ENCODE measurements at places on chromosomes 12 and 14.

- peak; percentile 81 for DNase-seq
Measured at GRCh38 chr12:124392667-124393413, 97.9 kb downstream of the RFLNA start.

DNA sequence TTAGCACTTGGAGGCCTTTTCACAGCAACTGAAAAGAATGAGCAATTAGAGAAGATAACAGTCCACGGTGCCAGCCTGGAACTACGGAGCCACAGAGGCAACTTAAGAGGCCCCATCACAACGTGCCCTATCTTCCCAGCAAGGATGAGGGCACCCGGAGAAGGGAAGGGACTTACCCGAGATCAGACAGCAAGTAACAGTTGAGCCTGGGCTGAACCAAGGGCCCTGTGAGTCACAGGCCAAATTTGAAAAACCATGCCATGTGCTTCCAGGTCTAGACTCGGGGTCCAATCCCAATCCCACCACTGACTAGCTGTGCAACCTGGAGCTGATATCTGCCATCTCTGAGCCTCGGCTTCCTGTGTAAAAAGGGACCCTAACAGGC, 42.2 kb downstream of the PITPNM2 start:
- DNase-seq, result no peak

DNA sequence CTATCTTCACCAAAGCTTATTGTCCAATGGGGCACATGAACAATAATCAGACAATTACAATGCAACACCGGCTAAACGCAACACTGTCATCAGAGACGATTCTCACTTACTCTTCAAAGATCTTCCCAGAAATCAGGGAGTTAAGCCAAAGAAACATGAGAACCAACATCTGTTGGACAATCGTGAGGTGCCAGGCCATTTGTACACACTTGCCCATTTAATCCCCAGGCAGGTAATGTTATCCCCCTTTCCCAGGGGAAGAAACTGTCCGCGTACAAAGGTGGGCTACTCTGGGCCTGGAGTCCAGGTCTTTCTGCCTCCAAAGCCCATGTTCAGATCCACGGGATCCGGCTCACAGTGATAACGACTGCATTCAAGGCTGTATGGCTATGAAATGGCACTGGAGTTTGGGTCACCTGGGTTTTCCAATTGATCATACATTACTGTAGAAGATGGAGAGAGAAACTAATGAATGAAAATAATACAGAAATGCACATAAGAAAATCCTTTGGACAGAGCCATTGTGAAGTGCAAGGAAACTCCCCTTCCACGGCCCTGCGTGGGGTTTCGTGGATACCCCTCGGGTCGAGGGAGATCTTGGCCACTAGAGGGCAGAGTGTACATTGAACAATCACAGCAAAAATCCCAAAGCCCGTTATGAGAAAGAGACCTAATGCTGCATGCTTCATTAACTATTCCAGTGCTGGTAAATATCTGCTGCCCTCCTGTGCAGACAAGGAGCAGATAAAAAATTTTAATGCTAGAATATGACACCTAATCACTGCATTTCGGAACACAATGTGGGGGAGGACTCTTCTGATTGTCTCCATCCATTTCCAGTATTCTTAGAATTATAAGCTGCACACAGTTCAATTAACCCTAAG, 111.4 kb downstream of the EGLN3 start:
- DNase-seq, result peak; percentile 67

- peak; percentile 49 for DNase-seq
Measured at GRCh38 chr12:71840231-71840847, 780 bp downstream of the TBC1D15 start.

DNA sequence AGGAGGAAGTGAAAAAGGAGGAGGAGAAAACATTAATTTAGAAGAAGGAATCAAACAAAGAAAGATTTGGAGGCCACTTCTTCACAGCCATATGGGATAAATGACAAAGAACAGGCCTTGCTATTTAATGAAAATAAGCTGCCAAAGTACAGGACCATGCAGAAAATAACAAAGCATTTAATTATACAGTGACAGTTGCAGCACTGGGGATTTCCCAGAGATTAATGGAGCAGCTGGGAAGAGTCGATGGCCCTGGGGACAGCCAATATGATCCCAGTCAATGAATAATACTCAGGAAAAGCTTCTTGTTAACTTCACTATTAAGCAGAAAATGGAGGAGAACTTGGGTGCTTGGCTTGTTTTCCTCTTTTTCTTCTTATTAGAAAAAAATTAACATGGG, 34.6 kb downstream of the RERG start:
- DNase-seq, result no peak

DNA sequence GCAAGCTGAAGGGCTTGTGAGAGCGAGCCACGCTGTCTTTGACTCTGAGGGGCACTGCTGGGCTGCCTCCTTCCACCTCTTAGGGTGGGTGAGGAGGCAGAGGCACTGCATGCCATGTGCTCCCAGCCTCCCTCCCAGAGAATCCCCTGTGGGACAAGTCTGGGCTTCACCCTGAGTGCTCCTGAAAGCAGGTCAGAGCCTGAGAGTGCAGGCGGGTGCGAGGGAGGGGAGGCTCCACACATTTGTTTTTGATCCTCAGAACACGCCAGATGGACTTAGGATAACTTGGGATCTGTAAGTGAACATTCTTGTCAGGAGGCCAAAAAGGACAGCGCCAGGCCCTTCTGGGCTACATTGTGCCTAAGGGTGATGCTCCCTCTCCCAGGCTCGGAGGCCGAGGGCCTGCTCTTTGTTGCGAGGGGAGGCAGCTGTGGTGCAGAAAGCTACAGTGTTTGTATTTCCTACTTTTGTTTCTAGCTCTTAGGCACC, 155.4 kb downstream of the TMX1 start:
- DNase-seq, result peak; percentile 57

DNA sequence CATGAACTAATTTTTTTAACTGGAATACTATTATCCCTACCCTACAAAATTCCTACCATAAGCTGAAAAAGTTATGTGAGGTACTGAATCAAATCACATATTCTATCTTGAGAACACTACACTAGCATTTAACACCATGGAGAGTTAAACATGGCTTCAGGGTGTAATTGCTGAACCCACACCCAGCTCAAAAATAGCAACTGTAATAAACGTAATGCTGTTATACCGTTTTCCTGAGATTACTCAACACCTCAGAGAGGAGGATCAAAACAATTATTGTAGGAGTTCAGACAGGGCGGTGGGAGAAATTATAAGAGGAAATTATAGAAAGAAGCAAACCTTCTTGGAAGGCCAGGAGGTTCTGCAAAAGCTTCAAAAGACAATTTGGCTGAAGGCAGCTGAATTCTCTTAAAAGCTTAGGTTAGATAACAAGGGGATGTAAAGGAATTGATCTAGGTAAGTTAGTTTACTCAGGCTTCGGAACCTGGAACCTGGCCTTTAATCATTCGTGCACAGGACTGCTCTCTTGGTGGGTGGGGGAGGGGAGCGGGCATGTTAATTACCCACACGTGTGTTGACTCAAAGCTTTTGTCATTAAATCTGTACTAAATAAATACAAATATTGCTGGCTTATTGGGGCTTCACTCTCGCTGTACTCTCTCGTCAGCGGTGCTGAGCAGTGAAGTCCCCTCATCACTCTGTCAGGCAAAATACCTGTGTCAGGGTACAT, 12.1 kb upstream of the IPO8 start:
- DNase-seq, result no peak

DNA sequence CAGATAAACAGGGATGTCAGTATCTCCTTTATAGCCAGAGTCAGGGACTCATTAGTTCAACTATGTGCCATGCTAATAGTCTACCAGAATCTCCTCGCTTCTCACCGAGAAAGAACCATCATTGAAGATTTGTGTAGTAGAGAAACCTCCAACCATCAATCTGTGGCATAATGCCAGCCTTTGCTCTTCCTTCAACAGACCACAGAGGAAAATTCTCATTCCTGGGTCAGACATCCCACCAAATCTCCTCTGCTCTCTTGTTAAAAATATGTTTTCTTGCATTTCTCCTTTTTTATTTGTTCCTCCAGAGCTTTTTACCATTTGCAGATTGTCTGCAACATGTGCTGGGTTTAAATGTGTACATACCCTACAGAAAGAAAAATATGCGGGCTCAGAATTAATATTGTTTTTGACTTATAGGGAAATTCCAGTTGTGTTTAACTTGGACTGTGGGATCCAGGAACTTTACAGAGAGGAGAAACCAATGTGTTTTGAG, 64.9 kb downstream of the LLPH start:
- DNase-seq, result no peak

- DNase-seq, result no peak
Measured at GRCh38 chr12:79329933-79330332, 360.8 kb downstream of the PAWR start.

DNA sequence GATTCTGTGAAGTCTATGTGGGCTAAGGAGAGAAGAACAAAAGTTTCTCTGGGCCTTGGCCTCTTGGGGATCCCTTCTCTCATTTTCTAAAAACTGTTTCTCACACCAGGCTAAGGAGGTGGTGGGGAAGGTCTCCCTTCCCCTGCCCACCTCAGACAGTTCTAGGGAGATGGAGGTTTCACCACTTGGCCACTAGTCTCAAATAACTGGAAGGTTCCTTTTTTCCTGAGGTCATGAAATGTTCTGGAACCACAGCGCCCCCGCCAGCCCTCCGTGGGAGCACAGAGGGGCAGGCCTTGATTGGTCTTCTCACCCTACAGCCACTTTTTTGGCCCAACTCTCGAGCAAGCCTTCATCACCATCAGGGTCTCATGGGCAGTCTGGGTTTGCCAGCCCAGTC, 12.6 kb downstream of the C12orf43 start:
- no peak for DNase-seq

GRCh38 chr12:105462831-105463230, 132.3 kb downstream of the C12orf75 start:
- no peak for DNase-seq

- DNase-seq, result no peak
Measured at GRCh38 chr14:89388853-89389252, 28.2 kb downstream of the FOXN3 start.

GRCh38 chr12:72509891-72510290, 237.7 kb downstream of the TRHDE start:
- DNase-seq, result no peak

- no peak for DNase-seq
Measured at GRCh38 chr12:15837141-15837790, 44.9 kb upstream of the STRAP start.

DNA sequence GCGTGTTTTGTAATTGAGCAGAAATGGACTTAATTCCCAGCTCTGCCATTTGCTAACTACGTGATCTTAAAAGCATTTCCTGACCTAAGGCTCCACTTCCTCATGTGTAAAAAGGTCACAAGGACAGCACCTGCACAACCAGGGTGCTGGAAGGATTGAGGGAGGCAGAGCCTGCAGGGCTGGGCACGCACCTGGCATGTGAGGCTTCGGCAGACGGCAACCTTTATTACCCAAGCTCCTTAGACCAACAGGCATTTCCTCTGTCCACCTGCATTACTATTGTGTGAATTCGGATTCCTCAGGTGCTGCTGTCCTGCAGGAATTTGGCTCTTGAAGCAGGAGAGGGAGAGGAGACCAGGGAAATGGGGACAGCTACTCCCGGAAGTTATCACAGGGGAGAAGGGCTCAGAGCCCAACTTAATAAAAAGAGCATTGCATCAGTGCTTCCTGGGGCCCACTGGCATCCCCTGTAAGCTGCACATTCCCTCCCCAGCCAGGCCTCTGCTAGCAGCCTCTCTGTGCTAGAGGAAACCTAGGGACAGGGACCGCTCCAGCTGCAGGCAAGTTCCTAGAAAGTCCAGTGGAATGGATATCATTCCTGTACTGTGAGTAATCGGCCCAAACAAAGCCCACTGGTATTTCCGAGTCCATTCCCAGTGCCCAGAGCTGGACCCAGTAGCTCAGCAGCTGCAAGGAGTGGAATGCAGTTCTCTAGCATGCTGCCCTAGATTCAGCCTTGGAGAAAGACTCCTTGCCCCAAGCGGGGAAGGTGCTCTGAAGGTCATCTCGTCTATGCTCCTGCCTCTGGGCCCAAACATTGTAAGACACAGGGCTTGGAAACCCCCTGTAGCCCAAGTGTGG, 157.1 kb upstream of the CCND2 start:
- peak; percentile 59 for DNase-seq

DNA sequence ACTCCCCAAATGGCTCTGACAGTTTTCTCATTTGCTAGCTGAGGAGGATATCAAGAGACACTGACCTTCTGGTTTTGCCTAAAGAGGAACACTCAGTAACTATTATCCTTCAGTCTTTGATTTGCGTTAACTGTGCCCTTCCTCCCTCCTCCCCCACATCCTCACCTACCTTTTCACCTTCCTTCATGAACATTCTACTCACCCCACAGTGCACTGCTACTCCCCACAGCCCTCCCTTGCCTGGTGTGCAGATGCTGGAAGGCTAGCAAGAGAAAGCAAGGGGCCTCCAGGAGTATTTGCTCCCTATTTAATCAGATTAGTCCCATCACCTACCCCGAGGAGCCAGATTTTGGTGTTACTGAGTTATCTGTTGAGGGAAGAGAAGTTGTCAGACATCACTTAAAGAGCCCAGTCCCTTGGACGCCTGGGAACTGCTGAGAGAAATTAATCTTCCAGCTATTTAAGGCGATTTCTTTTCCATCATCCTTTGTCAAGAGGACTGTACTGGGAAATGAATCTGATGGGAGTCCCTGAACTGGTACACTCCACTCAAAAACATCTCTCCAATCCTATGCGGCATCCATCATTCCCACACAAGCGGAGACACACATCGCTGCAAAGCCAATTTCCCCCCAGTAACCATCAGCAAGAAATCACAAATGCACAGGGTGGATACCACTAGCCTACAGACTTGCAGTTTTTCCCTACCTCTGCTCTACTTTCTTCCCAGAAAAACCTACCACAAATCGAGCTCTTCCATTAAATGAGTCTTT, 11.5 kb downstream of the PSMB5 start:
- no peak for DNase-seq

DNA sequence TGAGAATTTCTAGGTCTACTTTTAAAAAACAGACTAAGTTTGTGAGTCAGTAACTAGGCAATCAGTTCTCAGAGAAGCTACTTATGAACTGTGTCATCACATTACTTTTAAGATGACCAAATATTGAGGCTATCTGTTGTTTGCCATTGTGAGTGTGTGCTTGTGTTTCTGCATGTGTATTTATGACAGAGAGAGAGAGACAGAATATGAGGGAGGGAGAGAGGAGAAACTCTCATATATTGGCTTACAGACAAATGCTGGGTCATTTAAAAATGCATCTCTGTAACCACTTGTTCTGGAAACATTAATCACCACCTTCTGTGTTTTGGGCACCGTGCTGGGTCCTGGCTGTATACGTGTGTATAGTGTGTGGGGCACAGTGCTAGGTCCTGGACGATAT, 161.5 kb upstream of the FRMD6 start:
- DNase-seq, result no peak

GRCh38 chr12:3972576-3972975, 99.4 kb upstream of the PARP11 start:
- DNase-seq, result no peak

GRCh38 chr14:98607341-98607910, 664.6 kb downstream of the BCL11B start:
- no peak for DNase-seq

GRCh38 chr12:73625226-73625625, 912.4 kb upstream of the ATXN7L3B start:
- DNase-seq, result no peak

GRCh38 chr14:68376067-68376779, 416.6 kb downstream of the ZFP36L1 start:
- no peak for DNase-seq

GRCh38 chr14:103164779-103165178, 41.5 kb downstream of the TNFAIP2 start:
- DNase-seq, result peak; percentile 29

GRCh38 chr12:9793779-9794395, 33.2 kb upstream of the CD69 start:
- DNase-seq, result no peak

GRCh38 chr14:57871459-57872080, 5.7 kb upstream of the SLC35F4 start:
- DNase-seq, result peak; percentile 42

GRCh38 chr12:62924084-62924483, 10.9 kb downstream of the PPM1H start:
- DNase-seq, result no peak

GRCh38 chr12:54997929-54998522, 13.5 kb upstream of the TESPA1 start:
- no peak for DNase-seq
